CD4-positive, alpha-beta memory T cell (primary cell): ENCODE measurements at places on chromosomes 4 and X. TPM values are rescaled to one million over a fixed set of nuclear protein-coding genes. Genes with fewer than 3 reads are reported as not detected.

The ACE2 gene
- polyA plus RNA-seq: not detected

The MAGEA11 gene
- not detected for polyA plus RNA-seq

The MAGEC1 gene
- polyA plus RNA-seq: not detected

The PTTG2 gene
- not detected for polyA plus RNA-seq

The PPM1K gene
- 83.8 TPM for polyA plus RNA-seq

GRCh38 chrX:118963159-118963558 lies 11.3 kb upstream of the LONRF3 start:
- no peak overlapping the region for H3K4me3 ChIP-seq
- no peaks in the 10 kb centered on the region for H3K4me1 ChIP-seq
- H3K36me3 ChIP-seq: no peaks in the 10 kb centered on the region
- DNase-seq: no peak
- no peak overlapping the region for H3K27ac ChIP-seq

- H3K27me3 ChIP-seq: no peaks in the 10 kb centered on the region
- no peak for DNase-seq
- no peaks in the 10 kb centered on the region for H3K4me1 ChIP-seq
- H3K27ac ChIP-seq: no peak overlapping the region
Measured at GRCh38 chr4:7364979-7365378, 69.8 kb downstream of the PSAPL1 start.

GRCh38 chr4:76830612-76830963 lies 67.4 kb downstream of the SOWAHB start:
- no peaks in the 10 kb centered on the region for H3K27me3 ChIP-seq
- H3K36me3 ChIP-seq: no peaks in the 10 kb centered on the region
- no peak overlapping the region for H3K4me3 ChIP-seq
- H3K27ac ChIP-seq: no peak overlapping the region
- no peaks in the 10 kb centered on the region for H3K4me1 ChIP-seq
- DNase-seq: no peak
